ENCODE measurements at places on chromosomes 2 and 18.

- DNase-seq: peak; percentile 41
Observed at GRCh38 chr18:48909721-48910120, 41.0 kb downstream of the SMAD7 start.

GRCh38 chr2:238682536-238682935, 165.3 kb upstream of the TWIST2 start:
- DNase-seq: no peak

- DNase-seq: peak; percentile 49
Observed at GRCh38 chr2:227826019-227826521, 12.4 kb downstream of the CCL20 start.

- DNase-seq: no peak
Observed at GRCh38 chr2:195674491-195675221, 17.6 kb downstream of the SLC39A10 start.

DNA sequence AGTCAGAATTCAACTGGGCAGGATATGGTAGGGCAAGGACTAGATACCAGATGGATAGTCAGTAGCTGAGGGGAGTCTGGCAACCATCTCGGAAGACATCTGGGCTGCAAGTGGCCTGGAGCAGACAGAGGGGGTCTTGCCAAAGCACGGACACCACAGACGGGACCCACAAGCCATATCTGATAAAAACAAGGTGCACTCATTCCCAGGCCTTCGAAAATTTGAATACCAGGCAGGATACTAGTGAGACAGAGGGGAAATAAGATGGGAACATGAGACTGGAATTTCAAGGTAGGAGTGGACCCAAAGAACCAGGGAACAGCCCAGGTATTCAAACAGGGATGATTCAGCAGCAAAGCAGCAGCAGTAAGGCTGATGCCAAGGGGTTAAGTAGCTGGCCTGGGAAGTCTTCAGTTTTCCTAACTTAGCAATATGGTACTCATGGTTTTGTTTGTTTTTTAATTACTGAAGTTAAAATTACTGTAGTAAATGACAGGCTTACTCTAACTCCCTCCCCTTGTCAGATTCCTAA, 144.9 kb upstream of the NCKAP5 start:
- DNase-seq: no peak

DNA sequence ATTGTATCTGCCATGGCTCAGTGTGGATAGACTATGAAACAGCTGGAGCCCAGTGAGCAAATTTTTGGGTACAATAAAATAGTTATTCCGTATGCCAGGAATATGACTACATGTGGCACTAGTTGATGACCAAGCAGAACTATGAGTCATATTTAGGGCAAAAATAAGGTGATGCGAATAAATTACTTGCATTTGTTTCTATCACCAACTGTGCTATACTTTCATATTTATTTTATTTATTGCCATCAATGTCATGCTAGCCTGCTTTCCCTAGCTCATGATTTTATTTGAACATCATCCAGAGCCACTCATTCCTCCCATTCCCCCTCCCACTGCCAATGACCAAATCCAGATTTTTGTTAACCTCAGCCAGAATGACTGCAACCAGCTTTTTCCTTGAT, 13.3 kb upstream of the FAP start:
- DNase-seq: no peak

- DNase-seq: no peak
Observed at GRCh38 chr2:216900406-216900805, 40.5 kb upstream of the TNP1 start.

- no peak for DNase-seq
Observed at GRCh38 chr2:11256166-11256565, 88.3 kb downstream of the ROCK2 start.

DNA sequence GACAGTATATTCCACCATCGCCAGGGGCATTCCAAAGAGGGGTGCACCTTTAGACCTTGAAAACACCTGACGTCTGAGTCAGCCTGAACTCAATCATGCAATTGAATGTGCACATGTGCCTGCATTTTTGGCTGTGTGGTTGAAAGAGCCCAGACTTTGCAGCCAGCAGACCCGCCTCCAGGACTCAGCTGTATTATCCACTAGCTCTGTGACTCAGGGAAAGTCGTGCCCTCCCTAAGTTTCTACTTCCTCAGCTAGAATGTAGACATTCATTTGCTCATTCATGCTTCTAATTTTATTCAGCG, 94.2 kb downstream of the LRRC30 start:
- no peak for DNase-seq

- no peak for DNase-seq
Observed at GRCh38 chr18:7696780-7697179, 129.7 kb downstream of the PTPRM start.

DNA sequence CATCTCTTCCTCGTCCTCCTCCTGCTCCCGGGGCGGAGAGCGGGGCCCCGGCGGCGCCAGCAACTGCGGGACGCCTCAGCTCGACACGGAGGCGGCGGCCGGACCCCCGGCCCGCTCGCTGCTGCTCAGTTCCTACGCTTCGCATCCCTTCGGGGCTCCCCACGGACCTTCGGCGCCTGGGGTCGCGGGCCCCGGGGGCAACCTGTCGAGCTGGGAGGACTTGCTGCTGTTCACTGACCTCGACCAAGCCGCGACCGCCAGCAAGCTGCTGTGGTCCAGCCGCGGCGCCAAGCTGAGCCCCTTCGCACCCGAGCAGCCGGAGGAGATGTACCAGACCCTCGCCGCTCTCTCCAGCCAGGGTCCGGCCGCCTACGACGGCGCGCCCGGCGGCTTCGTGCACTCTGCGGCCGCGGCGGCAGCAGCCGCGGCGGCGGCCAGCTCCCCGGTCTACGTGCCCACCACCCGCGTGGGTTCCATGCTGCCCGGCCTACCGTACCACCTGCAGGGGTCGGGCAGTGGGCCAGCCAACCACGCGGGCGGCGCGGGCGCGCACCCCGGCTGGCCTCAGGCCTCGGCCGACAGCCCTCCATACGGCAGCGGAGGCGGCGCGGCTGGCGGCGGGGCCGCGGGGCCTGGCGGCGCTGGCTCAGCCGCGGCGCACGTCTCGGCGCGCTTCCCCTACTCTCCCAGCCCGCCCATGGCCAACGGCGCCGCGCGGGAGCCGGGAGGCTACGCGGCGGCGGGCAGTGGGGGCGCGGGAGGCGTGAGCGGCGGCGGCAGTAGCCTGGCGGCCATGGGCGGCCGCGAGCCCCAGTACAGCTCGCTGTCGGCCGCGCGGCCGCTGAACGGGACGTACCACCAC, 2.1 kb downstream of the GATA6 start:
- no peak for DNase-seq

DNA sequence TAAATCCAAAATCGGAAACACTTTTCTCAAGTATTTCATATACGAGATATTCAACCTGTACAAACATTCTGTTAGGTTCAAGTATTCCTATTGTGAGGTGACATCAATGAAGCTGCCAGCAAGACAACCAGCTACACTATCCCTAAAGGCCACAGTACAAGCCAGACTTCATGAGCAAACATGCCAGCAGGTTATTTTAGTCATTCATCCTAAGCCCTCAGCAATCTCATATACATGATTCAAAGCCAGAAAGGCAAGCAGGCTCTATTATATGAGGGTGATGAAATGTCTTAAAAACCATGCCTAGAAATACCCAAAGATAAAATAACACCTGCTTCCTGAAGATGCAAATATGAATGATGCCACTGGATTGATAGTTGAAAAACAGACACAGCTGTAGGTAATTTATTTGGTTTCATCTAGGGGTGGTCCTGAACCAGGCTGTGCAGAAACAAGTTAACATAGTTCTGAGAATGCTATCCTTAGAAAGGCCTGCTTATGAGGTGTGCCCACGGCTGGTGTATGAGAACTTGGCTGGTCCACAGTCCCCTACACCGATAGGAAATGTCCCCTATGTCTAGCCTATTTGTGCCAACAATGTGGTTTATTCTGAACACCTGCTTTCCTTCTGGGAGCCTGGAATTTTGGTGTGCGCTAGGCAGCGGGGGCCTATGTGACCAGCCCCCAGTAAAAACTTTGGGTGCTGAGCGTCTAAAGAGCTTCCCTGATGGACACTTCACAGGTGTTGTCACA, 48.2 kb upstream of the KIDINS220 start:
- no peak for DNase-seq

DNA sequence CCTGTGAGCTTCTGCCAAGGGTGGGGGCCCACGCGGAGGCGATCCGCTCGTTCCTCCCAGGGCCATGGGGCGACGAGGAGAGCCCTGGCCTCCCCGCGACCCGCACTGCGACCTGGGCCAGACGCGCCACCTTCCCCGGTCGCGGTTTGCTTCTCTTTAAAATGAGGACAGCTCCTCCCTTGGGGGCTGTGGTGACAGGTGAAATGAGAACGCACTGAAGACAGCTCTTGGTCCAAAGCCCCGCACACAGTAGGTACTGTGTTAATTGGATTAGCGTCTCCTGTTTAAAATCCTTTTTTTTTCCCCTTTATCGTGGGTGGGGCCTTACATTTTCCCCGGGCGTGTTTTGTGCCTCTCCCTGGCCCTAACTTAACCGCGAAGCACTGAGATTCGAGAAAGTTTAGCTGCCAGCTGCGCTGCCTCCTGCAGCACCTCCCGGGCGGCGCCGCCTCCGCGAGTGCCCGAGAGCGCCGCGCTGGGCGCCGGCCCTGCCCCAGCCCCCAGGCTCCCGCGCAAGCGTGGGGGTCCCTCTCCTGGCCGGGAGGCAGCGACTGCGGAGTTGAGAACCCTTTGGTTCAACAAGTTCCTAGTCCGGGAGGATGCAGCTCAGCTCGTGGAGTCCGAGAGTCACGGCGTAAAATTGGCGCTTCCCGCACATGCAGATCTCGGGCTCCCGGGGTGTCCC, 1.1 kb downstream of the HPCAL1 start:
- DNase-seq: peak; percentile 46

DNA sequence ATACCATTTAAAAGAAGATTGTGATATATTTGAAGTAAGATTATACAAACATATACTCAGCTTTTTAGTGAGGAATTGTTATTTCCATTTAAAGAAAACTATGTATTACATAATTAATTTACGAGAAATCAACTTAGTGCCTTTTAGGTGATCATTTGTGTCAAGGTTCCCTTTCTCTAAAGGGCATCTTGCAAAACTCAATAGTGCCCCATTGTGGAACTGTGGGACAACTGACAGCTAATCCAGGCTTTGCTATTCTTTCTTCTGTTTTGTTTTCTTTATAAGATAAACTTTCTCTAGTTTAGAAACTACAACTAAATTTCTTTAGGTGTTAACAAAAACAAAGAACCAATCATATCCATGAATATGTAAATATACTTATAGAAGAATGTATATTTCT, 24.3 kb upstream of the VIT start:
- DNase-seq: no peak

DNA sequence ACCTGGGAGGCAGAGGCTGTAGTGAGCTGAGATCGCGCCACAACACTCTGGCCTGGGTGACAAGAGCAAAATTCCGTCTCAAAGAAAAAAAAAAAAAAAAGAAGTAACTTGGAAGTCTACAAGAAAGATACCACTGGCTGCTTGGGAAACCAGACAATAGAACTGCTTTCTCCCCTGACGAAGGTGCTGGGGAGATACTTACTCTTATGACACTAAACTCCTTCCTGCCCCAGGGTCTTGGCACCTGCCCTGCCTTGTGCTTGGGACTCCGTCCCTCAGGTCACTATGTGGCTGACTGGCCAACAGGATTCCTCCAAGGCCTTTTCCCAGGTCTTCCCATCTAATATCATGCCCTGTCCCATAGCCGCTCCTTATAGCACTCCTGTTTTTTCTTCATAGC, 30.7 kb downstream of the INPP5D start:
- DNase-seq: no peak

DNA sequence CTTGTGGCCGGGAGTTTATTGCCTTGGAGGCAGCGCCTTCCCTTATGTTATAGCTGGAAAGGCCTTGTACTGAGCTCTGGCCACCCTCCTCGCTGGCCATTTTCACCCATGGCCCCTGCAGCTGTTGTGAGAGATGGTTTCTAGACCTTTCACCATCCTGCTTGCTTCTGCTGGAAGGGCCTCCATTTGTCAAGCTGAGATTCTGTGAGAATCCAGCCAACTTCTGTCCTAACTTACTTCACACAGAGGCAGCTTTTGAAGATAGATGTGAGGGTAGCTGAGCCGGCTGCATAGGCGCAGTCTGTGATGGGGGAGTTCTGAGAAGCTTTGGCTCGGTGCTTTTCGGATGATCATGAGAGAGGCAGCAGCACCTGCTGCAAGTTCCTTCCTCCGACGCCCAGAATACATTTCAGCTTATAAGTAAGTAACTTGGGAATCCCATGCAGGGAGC, 8.7 kb downstream of the CTIF start:
- no peak for DNase-seq

DNA sequence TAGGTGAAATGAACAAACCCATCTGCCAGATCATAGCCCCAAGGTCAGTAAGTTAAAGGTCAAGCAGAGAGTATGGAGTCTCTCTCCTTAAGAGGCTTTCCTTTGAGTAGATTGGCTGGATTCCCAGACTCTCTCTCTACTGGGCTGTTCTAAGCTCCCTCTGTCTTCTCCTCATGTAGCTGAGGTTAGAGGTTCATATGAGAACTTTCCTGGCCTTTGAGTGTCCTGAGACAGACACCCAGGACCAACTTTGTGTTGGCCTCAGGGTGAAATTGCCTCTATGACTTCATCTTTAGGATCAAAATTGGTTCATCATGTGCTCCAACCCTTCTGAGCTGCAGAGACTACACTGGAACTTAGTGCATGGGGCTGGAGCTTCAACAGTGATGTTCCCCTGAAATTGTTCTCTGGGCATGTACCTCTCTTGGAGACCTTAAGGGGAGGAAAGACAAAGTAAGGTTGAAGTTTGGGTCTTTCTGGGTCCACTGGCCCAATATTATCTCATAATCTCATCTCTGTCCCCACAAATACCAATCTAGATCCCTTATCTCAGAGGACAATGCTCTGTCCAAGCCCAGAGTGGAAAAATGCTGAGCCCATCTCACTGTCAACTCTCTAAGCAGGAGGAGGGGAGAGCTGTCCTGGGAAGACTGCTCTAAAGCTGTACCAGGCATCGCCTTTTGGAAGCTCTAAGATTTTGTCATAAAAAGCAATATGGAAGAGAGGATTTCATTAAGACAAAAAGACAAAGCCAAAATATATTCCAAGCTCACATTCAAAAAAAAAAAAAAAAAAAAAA, 177.3 kb upstream of the ARL4C start:
- no peak for DNase-seq

GRCh38 chr2:202098291-202098690, 25.2 kb downstream of the KIAA2012 start:
- no peak for DNase-seq

GRCh38 chr2:71611781-71612527, 158.6 kb downstream of the DYSF start:
- no peak for DNase-seq

- no peak for DNase-seq
Observed at GRCh38 chr2:98908931-98909316, 27.1 kb downstream of the CRACDL start.

DNA sequence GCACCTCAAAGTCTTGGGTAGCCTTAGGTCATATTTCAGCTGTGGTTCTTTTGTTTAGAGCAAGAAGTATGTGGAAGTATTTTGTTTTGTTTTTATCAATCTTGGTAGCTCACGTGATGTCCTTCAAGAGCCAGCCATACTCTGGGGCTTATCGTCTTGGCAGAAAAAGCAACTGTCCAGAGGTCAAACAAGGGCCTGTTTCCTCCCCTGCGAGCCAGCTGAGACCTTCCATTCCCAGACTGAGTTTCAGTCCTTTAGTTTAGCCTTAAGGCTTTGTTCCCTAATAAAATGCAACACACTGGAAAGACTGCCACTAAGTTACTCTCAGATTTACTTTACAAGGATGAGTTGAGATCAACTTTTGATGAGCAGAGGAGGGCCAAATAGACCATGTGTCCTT, 63.5 kb downstream of the TXNL1 start:
- DNase-seq: no peak

- no peak for DNase-seq
Observed at GRCh38 chr2:118969734-118970395, 27.9 kb downstream of the MARCO start.

GRCh38 chr2:102726128-102727087, 35.4 kb upstream of the TMEM182 start:
- no peak for DNase-seq

Data from CD4-positive, alpha-beta T cell treated with Interleukin-10 for 1 hour (primary cell).